Central memory CD8-positive, alpha-beta T cell (primary cell): ENCODE measurements at places on chromosomes 3 and 15.

DNA sequence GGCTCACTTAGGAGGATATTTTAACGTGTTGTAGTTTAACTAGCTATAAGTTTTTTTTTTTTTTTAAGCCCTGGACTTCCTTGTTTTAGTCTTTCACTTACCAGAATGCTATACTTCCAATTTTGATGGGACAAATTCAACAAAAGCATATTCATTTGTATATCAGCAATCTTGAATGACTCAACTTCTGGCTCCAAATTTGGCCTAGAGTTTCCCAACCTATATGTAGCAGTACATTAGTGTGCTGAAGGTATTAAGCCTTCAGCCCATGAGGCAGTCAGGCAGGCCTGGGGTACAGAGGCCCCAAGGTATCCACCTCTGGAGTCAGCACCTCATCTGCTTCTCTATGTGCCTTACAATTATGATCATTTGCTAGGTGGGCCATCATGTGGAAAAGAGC, 5.9 kb downstream of the PBRM1 start:
- no peak for DNase-seq

GRCh38 chr3:160540551-160540950, 24.8 kb downstream of the KPNA4 start:
- DNase-seq: no peak

- no peak for DNase-seq
These were observed 201.7 kb upstream of the NSMCE3 start for GRCh38 chr15:29471306-29471705.

DNA sequence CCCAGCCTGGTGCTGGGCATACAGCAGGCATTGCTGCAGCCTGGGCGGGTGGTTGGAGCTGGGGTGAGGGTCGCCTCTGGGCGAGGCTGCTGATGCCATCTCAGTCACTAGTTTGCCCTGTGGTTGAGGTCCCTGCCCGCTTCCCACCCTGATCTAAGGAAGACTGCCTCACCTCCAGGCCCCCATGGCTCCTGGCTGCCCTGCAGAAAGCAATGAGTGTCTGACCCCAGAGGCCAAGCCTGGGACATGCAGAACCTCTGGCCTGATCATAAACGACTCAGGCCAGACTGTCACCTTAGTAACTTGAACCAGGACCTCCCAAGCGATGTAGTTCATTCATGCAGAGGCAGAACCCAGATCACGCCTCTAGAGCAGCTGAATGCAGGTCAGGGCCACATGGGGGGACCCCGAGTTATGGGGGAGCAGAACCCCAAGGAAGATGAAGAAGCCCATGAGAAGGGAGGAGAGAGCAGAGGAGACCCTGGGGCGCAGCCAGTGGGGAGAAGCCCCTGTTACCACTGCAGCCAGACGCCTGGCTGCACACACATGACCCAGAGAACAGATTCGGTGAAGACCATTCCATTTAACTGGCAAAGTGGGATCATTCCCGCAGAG, 213.9 kb downstream of the TBC1D2B start:
- no peak for DNase-seq

DNA sequence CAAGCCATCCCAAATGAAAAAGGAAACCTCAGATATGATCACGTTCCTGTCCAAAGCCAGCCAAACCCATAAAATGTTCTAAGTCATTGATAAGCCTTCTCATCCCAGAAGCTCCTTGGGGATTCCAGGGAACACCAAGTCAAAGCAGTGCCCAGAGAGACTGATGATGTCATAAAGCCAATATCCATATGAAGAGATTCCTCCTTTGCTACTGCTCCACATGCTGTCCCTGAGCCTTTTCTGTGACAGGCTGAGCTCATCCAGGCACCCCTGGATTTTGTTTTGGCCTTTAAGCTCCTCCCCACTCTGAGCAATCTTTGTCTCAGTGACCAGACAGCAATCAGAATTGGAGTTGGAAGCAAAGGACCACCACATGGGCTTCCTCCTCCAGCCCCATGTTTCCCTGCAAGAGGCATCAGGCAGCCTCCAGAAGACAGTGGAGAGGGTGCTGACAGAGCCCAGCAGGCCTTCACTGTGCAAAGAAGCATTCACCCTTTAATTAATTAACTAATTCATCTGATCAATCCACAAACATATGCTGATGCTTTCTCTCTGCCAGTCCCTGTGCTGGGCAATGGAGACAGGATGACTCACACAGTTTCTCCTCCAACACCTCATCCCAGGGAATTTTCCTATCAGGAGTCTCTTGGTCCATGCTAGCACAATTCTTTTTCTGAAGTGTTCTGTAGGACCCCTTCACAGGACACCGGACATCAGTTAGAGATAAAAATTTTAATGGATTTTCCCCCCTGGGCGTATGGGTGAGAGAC, 25.0 kb downstream of the MEX3B start:
- no peak for DNase-seq

- DNase-seq: no peak
These were observed 18.6 kb downstream of the SERP1 start for GRCh38 chr3:150527464-150528255.

- no peak for DNase-seq
These were observed 205.6 kb downstream of the FEZF2 start for GRCh38 chr3:62167566-62168262.

- no peak for DNase-seq
These were observed 18.1 kb downstream of the MYO1E start for GRCh38 chr15:59354417-59355031.

DNA sequence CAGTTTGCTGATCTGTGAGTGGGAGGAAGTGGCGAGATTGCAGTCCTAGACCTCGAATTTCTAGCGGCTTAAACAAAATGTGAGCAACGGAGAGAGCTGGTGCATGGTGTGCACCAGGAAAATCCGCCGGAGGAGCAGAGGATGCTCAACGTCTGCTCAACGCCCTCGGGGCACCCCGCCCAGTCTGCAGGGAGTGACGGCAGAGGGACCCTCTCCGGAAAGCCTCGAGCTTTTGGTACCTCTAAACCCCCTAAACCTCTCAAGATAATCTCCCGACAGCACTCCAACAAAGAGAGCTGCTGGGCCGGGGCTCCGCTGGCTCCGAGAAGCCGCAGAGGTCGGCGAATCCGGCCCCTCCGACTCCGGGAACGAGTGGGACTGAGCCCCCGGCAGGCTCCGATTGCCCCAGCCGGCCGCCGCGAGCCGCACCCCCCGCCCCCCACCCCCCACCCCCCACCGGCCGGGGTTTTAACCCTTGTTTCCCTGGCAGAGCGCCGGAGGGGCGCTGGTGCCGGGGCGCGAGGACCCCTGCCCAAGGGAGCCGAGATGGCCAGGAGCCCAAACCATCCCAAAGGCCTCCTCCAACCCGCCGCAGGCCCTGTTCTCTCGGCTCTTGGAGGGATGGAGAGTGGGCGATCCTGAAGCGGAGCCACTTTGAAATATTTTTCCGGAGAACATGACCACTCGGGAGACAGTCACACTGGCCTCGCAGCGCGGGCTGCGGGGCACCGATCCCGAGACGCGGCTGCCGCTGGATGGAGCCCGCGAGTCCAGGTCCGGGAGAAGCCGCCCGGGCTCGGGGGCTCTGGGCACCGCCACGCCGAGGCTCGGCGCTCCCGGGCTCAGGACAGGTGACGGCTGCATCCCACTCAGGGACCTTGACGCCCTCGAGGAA, 1.5 kb downstream of the MEGF11 start:
- no peak for DNase-seq

DNA sequence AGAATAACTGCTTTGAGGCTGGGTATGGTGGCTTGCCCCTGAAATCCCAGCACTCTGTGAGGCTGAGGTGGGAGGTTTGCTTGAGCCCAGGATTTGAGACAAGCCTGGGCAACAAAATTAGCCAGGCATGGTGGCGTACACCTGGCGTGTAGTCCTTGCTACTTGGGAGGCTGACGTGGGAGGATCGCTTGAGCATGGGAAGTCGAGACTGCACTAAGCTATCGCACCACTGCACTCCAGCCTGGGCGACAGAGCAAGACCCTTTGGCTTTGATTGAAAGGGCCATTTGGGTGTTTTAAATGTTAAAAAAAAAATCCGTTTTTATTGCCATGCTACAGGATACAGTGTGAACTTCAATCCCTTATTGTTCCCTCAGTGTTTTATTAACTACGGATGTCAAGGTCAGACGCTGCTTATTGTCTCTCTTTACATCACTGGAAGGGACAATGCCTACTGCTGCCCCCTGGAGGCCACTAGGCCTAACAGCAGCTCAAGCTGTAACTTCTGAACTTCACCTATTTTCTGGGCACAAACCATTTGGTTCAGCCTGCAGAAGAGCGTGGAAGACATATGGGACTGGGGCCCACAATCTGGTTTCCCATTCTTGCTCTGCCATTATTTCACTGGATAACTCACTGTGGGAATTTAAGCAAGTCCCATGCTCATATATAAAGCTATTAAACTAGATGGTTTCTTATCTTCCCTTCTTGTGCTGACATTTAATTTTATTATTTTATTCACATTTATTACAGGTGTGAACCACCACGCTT, 15.3 kb upstream of the IREB2 start:
- peak; percentile 49 for DNase-seq

GRCh38 chr3:13260259-13261103, 159.6 kb downstream of the NUP210 start:
- DNase-seq: no peak

- no peak for DNase-seq
These were observed 105.0 kb downstream of the FOXP1 start for GRCh38 chr3:71478568-71478967.

GRCh38 chr3:22176911-22177310, 425.9 kb upstream of the ZNF385D start:
- no peak for DNase-seq

DNA sequence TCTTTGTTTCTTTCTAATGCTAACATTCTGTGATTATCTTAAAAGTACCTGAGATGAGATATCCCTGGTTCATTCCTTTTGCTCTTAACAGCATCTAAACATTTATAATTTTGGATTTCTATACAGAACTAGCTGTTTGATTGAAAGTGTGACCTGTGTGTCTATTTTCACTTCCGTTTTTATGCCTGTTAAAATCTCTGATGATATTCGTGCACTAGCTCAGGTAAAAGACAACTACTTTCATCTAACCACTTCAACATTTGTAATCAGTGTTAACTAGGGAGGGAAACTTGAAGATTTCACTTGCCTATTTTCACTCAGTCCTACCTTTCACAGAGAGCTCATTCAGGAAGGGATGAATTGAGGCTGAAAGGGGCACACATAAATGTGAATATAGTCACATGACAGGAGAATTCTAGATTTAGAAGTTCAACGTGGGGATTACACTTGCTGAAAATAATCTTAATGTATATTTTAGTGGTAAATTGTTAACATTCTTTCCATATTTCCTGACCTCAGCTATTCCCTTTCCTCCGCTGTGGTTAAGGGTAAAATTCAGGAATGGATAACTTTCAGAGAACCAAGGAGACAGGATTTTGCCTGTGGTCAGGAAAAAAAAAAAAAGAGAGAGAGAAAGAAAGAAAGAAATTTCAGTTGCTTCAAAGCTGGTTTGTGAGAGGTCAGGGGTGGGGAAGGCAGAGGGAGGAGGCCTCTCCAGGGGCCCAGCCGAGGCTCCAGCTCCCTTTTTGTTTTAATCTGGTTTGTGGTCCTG, 159.8 kb upstream of the TSC22D2 start:
- no peak for DNase-seq

GRCh38 chr3:114745322-114746240, 401.5 kb downstream of the ZBTB20 start:
- no peak for DNase-seq

GRCh38 chr3:7764115-7764514, 737.5 kb upstream of the LMCD1 start:
- DNase-seq: no peak

DNA sequence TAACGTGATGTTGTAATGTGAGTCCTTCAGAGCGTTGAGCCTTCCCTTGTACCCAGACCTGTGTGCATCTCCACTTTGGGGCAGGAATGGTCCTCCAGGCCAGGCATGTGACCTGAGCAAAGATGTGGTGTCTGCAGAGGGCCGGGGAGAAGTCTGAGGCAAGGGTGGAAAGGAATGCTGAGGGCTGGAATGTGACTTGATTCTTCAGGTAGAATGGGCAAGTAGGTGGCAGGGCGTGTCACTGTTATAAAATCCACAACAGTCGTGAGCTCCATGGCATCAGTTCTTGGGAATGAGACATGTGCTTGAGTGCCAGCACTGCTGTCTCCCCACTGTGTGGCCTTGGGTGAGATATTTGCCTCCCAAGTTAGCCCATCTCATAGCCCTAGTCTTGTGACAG, 24.0 kb upstream of the BSN start:
- no peak for DNase-seq

DNA sequence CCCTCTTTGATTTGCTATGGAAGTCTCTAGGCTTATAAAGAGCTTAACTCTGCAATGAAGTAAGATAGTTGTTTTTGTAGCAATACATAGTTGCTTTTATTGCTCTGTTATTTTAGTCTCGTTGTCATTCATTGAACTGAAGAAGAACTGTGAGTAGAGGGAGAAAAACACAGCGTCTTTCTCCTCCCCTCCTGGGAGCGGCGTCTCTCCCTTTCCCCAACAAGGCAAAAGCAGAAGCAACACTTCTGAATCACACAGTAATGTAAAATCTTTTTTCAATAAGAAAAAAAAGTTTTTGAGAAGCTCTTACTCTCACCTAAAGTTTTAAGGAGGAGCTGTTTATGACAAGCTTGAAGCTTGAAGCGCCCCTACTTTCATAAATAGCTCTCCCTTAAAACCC, 119.3 kb upstream of the SLC7A14 start:
- no peak for DNase-seq

GRCh38 chr15:100725121-100726069, 123.0 kb downstream of the ASB7 start:
- DNase-seq: no peak

- DNase-seq: no peak
These were observed 763 bp upstream of the CNTN6 start for GRCh38 chr3:1092061-1092460.

DNA sequence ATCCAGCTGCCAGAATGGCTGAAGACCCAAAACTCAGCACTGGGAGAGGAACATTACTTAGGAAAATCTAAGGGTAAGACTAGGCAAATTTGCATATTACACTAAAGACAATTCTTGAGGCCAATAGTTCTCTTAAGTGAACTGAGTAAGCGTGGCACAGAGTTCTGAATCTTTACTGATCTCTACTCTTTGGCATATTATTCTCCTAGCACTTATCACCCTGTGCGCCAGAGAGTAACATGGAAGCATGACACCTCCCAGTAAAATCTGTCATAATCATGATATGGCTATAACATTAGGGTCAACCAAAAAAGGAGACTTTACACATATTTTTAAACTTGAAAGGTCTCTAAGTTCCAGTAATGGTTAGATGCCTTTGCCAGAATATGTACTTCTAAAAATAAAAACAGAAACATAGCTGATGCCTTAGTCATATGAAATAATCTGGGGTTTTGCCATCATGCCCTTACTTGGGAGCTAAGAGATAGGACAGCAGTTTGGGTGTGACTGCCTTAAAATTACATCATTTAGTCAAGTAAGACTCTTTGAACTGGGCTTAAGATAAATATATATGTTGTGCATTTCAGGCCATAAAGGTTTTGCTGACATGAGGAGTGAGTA, 290.5 kb downstream of the PLCL2 start:
- DNase-seq: no peak

- DNase-seq: no peak
These were observed 4.4 kb downstream of the NR2F2 start for GRCh38 chr15:96334705-96335410.
